Activated effector memory CD4-positive, alpha-beta T cell treated with Interleukin-2 at 50 U/mL for 16 hours (primary cell): ENCODE measurements at places on chromosomes 11 and 22.

DNA sequence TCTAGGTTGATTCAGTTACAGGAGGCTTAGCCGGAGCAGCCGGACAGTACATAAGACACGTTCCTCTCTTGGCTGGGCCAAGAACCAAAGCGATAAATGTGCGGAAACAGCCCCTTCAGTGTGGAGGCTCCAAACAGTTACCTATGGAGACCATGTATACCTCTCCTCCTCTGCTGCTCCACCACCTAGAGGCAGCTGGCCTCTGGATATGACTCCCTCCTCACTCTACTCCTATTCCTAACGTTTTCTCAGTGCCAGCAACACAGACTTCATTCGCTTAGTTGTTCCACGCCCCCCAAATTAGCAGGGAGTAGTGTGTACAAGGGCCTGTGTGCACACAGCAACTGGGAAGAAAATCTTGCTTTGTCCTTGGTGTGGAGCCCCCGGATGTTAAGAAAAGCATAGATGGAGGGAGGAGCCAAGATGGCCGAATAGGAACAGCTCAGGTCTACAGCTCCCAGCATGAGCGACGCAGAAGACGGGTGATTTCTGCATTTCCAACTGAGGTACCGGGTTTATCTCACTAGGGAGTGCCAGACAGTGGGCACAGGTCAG, 362.3 kb upstream of the KIRREL3 start:
- no peak for DNase-seq

DNA sequence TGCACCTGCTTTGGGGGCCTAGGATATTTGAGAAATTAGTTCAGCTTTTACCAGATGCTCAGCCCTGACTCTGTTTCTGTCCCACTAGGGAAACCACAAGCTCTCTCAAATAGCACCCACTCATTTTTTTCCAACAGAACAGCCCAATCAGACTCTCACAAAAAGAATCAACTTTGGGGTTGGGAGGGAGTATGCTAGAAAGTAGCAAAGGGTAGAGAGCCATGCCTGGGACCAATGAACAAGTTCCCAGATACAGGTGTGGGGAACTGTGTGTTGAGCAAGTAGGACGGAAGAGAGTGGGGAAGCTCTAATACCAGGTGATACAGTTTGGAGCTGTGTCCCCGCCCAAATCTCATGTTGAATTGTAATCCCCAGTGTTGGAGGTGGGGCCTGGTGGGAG, 41.1 kb downstream of the TRIM66 start:
- DNase-seq = no peak

- DNase-seq = no peak
Measured at GRCh38 chr11:44577231-44577830, 11.9 kb downstream of the CD82 start.

- no peak for DNase-seq
Measured at GRCh38 chr11:116910378-116910777, 73.0 kb upstream of the APOA1 start.
